Stimulated activated CD4-positive, alpha-beta T cell treated with anti-CD3 and anti-CD28 coated beads, Interleukin-15, amount 100 ng/mL, for 48 hours (primary cell): ENCODE measurements at places on chromosomes 12 and 14.
A peak's percentile ranks its signal among the peaks of the same experiment; 100 is the strongest.

- DNase-seq, result no peak
These were observed 450 bp downstream of the DDN start for GRCh38 chr12:48998497-48999353.

- no peak for DNase-seq
These were observed 51.7 kb downstream of the PPFIBP1 start for GRCh38 chr12:27575762-27576118.

DNA sequence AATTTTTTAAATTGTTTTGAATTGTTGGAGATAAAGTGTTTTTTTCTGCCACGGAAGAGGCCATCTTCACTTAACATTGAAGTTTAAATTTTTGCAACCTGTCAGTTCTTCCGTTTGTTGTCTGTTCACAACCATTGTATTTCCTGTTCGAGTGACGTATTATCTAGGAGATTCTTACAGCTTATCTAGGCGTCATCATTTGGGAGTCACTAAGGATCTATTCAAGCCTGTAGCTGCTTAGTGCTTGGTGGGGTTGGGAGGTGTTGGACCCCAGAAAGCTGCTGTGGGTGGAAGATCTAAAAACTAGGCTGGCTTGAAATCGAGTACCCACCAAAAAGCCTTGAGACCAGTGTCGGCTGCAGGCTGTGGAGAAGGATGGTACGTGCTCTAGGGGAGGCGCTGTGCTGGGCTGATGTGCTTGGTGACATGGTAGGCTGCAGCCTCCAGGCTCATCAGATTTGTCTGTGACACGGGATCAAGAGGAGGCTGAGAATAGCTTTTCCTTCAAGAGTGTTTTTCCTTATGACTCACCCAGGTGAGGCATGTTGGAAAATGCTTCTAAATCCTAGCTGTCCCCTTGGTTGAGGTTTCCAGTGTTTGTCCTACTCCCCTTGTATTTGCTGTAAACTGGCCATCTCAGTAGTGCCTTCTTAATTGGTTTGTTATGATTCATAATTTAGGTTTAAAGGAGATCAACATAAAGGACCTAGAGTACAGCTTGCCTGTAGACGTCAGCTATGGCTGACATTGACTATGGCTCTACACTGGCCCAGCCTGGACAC lies 57.8 kb downstream of the ATG14 start:
- DNase-seq, result no peak

DNA sequence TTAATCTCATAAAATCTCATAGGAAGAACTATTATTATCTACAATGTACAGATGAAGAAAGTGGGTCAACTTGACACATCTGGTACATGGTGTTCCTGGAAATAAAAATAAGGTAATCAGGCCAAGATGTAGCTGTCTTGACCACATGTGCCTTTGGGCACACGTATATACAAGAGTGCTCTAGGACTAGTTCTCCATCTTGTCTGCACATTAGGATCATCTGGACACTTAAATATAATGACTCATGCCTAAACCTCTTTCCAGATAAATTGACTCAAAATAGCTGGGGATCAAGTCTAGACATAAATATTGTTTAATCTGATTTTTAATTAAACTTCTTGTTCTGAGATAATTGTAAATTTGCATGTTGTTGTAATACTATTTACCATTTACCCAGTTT lies 182.6 kb downstream of the CNTN1 start:
- no peak for DNase-seq

- DNase-seq, result no peak
These were observed 40.8 kb downstream of the PRKCH start for GRCh38 chr14:61362072-61362750.

DNA sequence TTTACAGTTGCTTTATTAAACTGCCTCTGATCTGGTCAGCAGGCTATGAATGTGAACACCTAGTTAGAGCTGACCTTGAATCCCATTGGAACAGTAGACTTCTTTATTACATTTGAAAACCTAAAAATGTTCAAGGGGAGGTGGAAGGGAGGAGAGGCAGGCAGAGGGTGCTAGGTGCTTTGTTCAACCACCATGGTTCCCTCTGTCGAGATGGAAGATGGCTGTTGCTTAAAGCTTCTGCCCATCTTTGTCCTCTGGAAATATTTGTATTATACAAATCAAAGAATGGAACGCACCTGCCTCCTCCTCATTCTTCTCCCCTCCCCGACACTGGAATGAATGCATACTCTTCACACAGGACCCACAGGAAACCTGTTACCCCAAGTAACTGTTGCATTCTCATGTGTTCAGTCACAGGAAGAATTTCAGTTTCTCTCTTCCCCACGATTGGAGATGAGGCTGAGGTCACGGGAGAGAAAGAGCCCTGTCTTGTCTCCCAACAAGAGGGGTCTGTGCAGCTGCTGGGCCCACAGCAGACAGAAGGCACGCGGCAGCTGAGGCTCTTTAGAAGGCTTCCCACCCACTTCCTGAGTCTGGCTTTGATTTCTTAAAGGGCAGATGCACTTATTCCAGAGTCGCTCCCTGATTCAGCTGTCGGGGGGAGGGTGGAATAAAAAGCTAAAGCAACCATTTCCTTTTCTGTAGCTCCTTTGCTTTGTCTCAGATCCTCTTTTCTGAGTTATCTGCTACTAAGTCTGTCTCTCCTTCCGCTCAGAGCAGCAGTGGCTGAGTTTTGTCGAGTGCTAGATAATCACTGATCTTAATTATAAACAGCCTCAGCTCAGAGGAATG lies 217.9 kb upstream of the BTG1 start:
- no peak for DNase-seq

DNA sequence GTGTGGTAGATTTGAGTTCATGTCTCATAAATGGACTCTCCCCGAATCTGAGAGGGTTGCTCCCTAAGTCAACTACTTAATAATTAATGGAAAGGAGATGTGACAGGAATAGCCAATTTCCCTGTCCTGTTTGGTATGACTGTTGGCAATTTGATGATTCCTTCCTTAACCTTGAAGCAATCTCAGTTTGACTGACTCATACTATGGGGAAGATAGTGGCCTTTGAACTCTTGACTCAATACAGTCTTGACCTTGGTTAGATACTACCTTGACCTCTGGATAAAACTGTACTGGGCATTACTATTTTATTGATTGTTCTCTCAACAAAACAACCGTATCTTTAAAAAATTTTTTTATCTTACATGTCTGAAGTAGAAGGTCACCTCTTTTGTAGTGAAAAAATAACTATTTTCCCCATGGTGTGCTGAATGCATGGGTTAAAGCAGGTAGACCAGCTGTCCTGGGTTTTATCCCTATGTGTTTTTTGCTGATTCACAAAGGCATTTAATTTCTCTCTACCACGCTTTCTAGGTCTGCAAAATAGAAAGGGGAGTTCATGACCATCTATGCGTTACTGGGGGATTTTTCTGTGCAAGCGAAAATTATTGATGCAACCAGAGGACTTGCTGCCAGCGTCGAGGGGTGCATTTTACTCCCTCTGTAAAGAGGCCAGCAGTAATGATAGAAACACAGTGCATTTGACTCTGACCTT lies 80.1 kb downstream of the ETV6 start:
- DNase-seq, result no peak

GRCh38 chr14:49960453-49960852 lies 67.6 kb downstream of the ARF6 start:
- DNase-seq, result no peak

DNA sequence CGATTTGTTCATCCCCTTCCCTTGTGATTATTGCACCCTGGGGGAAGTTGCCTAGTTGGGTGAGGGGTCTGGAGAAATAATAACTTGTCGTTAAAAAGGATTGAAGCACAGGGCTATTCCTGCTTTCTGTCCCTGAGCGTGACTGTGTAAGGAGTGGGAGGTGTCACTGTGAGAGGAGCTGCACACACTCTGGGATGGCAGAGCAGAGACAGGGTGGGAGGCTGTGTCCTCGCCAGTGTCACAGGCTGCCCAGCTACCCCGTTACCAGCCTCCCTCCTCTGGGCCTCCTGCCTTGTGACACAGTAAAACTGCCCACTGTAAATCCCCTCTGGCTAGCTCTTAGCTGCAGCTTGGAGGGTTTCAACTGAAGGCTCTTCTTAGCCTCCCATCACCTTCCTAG lies 460.6 kb downstream of the AACS start:
- no peak for DNase-seq

GRCh38 chr12:31958569-31959160 lies 550 bp upstream of the RESF1 start:
- no peak for DNase-seq

DNA sequence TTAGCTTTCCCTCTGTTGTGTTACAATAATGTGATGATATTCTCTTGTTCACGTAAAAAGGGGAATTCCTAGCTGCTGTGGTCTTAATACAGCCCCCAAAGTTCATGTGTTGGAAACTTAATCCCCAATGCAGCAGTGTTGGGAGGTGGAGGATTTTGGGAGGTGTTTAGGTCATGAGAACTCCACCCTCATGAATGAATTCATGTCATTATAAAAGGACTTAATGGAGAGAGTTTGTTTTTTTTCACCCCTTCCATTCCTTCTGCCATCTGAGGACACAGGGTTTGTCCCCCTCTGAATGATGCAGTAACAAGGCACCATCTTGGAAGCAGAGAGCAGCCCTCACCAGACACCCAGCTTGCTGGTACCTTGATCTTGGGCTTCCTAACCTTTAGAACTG lies 253.4 kb upstream of the DDHD1 start:
- DNase-seq, result no peak

GRCh38 chr12:22229652-22230279 lies 104.7 kb downstream of the ST8SIA1 start:
- DNase-seq, result no peak

DNA sequence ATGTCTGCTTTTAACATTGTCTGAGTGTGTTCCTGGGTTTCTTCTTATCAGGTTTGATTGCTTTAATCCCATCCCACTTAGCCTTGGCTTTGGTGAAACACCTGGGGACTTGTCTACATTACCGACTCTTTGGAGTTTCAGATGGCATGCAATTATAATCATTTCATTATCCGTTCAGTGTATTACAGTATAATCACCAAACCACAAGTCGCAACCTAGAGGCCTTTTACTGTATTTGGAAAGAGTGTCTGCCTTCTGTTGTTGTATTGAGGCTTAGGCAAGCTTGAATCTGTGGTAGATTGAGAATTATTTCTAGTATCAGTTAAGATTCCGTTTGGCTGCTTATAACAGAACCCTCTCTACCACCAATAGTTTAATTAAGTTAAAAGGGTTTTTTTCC lies 103.9 kb downstream of the TGFB3 start:
- no peak for DNase-seq

GRCh38 chr12:6822426-6823135 lies 960 bp downstream of the GPR162 start:
- no peak for DNase-seq

GRCh38 chr14:52182853-52183252 lies 84.6 kb upstream of the PTGDR start:
- no peak for DNase-seq

DNA sequence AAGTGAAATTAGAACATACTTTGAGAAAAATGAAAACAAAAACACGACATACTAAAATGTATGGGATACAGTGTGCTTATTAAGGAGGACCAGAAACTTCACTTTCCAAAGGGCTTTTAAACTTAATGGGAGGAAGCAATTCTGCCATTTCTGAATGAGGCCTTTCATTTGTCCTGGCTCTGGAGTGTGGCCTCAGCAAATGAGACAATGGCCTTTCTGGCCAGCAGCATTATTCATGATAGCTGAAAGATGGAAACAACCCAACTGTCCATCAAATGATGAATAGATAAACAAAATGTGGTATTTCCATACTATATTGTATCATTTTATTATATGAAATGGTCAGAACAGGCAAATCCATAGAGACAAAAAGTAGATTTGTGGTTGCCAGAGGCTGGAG lies 338.6 kb downstream of the CEP128 start:
- no peak for DNase-seq

- no peak for DNase-seq
These were observed 692.3 kb downstream of the C12orf50 start for GRCh38 chr12:87336814-87337336.

GRCh38 chr14:90730206-90730766 lies 85.9 kb downstream of the TTC7B start:
- DNase-seq, result no peak

GRCh38 chr12:43763769-43764168 lies 5.0 kb downstream of the IRAK4 start:
- DNase-seq, result no peak

DNA sequence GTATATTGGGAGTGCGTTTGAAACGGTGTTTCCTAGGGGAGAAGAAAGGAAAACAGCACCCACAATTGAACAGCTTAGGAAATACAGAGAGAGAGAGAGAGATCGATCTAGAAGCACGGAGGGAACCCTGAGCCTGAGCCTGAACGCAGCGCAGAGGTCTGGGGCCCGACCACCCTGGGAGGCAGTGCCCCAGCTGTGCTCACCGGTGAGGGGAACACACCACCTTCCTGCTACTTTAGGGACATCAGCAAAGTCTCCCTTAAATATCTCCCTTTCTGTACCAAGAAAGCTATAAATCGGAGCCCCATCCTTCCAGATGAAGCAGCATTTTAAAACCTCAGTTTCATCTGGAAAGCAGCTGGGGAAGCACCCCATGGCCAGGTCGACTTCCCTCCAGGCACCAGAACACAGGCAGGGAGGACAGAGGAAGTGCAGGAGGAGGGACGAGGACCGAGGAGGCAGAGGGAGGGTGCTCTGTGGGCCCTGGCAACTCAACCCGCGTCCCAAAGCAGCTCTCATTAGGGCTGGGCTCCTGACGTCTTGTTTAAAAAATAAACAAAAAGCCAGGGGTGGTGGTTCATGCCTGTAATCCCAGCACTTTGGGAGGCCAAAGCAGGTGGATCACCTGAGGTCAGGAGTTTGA lies 12.2 kb downstream of the RIMBP2 start:
- DNase-seq, result no peak

DNA sequence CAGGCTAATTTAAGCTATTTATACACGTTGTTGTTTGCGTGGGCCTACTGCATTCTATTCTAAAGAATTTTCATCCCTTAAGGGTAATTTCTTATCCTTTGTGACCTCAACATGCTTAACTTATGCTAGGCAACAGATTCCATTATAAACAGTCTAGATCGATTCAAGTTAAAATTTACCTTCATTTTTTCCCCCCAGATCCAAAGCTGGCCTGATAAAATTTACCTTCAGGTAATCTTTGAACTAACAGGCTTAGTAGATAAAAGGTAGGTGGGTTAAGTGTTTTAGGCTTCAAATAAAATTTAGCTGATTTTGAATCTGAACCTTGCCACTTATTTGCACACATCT lies 389 bp upstream of the CCNB1IP1 start:
- DNase-seq, result no peak

GRCh38 chr14:99360774-99361595 lies 89.0 kb upstream of the BCL11B start:
- DNase-seq, result no peak

- DNase-seq, result peak; percentile 54
These were observed 19.4 kb downstream of the ACVRL1 start for GRCh38 chr12:51926718-51927117.

DNA sequence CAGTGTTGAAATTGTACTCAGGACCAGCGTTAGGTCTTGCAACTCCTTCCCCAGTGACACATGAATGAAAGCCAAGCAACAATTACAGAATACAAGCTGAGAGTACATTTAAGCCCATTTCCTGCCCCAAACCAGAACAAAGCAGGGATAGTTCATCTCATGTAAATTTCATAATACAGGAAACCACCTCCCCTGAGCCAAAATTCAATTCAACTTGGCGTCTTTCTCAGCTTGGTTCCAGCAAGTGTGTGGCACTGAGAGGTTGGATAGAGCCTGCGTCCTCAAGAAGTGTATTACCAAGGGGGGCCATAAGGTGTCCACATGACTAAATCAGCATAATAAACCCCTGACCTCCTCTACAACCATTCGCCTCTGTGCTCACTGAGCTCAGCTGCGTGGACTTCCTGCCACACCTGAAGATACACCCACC lies 278.9 kb upstream of the CRY1 start:
- DNase-seq, result no peak

GRCh38 chr12:22543246-22544037 lies 900 bp downstream of the C2CD5 start:
- DNase-seq, result peak; percentile 53

GRCh38 chr12:51521554-51522276 lies 69.3 kb upstream of the SCN8A start:
- DNase-seq, result no peak
